ENCODE measurements at places on chromosomes 1 and 21.

DNA sequence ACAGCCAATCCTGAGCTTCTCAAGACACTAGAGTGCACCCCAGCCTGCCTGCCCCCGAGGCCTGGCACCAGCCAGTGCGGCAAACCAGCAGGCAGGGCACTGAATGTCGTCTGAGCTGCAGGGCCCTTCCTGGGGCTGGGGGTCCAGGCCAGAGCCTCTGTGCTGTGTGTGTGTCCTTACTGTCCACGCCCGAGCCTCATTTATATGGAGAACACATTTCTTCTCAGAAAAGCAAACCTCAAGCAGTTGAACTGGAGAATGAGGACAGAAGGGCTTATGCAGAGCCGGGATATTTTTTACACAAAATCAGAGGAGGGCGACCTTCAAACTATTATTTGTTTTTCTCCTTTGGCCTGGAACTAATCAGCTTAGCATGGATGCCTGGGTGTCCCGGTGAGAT, 52.7 kb downstream of the POFUT2 start:
- DNase-seq, result no peak

- DNase-seq, result no peak
Measured at GRCh38 chr1:36761113-36761512, 273.2 kb downstream of the GRIK3 start.

DNA sequence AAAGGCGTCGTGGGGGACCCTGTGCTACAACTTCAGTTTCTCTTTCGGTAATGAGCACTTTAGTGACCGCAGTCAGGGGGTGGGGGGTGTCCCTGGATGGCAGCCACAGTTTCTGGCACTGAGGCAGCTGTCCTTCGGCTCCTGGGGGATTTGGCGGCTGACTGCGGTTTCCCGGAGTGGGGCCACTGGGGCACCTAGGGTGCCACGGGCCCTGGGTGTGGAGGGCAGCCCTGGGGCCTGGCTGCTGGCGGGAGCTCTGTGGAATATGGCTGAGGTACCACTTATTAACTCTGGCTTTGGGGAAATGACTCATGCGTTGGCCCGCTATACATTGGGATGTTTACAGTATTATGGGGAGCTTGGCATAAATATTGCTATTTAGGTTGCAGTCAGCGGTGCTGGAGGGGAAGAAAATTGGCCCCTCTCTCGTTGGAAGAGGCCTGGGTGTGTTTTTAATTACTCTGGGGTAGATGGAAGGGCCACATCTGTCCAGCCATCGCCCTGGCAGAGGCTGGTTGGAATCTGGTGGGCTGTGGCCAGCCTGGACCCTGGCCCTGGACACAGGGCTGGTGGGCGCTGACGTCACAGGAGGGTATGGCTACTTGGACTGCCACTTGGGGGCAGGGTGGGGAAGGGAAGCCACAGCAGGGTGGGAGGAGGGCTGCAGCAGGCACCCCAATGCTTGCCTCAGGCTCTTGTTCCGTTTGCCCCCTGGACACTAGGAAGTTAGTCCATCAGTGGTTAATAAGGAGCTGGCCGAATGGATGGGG, 2.0 kb downstream of the EPHB2 start:
- no peak for DNase-seq

DNA sequence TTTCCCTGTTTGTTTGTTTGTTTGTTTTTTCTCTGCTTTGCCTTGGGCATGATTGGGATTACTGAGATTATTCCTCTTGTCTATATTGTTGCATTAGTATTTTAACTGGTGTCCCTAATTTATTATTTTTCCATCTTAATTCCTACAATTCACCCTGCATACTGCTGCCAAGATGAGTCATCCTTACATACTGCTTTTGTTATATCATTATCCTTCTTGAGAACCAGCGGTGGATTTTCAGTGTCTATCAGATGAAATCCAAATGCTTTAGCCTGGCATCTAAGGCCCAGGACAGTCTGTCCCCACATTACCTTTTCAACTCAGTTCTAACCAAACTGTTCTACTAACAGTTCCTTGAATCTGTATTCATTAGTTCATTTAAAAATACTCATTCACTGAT, 101.7 kb downstream of the OLFML2B start:
- no peak for DNase-seq

GRCh38 chr1:12229835-12230548, at the start of gene VPS13D:
TSS of gene VPS13D (plus strand) at chr1:12230030. CDS start at chr1:12234267, 4,237 bp downstream.
- peak; percentile 5 for DNase-seq

GRCh38 chr1:184552446-184552845, 165.6 kb downstream of the C1orf21 start:
- no peak for DNase-seq

GRCh38 chr21:34845521-34846451, 177.0 kb downstream of the CLIC6 start:
- DNase-seq, result peak; percentile 60

- no peak for DNase-seq
Measured at GRCh38 chr21:33993286-33994231, 78.0 kb upstream of the ATP5PO start.

DNA sequence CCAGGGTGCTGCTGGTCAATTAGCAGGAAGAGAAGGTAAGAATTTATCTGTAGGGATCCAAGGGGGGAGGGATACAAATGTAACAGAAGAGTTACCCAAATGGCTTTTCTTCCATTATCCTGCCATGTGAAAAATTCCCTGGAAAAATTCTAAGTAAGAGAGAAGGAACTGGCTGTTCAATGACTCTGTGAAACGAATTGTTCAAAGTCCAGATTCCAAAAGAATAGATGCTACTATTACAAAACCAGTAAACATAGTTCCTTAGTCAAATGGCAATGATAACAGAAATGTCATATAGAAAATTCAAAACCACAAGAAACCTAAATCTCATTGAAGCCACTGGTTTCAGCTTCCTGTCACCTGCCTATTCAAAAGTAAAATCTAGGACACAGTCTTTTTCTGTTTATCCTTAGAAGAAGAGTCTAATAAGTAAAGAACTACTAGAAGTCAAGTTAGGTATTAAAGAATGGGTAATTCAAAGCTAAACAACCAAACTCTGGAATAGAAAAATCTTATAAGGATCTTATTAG, 102.6 kb downstream of the ZNF644 start:
- DNase-seq, result peak; percentile 8

- DNase-seq, result peak; percentile 78
Measured at GRCh38 chr1:16217061-16217785, 4.8 kb upstream of the ARHGEF19 start.

Data from GM12878 (cell line).